ENCODE measurements at places on chromosomes 3 and 15.

- peak; percentile 47 for DNase-seq
These were observed 34.4 kb downstream of the CA12 start for GRCh38 chr15:63347074-63347857.

GRCh38 chr15:71294251-71294910 is 179.1 kb downstream of the THSD4 start:
- peak; percentile 92 for DNase-seq

- DNase-seq = no peak
These were observed 274.1 kb downstream of the SHQ1 start for GRCh38 chr3:72574144-72574543.

DNA sequence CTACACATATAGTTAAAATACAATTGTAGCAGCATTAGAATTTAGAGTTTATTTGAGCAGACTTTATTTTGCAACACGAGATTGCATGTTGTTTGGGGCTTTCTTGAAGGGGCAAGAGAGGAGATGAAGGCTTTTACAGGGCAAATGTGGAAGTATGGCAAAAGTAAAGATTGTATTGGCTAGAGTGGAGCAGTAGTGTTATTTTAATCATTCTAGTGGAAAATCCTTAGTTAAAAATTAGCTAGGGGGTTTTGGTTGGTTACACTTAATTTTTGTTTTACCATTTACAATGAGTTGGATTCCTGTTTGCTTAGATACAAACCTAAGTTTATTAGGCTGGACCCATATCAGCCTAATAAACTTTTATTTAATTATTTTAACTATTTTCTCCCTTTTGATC is 4.6 kb downstream of the OR5H15 start:
- no peak for DNase-seq

DNA sequence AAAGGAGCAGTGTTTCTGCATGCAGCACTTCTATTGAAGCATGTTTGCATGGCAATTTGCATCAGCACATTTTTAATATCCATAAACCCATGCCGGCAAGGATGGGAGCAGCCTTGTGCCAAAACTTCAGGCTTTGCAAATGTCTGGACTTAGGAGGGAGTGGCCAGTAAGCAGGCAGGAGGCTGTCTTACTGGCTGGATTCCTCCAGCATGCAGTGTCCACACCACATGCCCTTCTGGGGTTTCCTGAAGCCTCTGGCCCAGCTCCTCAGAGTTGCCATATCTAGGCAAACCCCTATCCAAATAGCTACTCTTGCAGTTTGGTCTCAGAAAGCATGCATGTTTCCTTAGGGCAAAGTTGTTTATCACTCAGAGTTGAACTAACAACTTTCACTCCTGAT is 139.1 kb upstream of the MRPS22 start:
- peak; percentile 37 for DNase-seq

GRCh38 chr3:186637686-186638085 is 2.5 kb upstream of the FETUB start:
- DNase-seq = no peak

GRCh38 chr3:114650808-114651207 is 357.0 kb downstream of the TIGIT start:
- peak; percentile 33 for DNase-seq

DNA sequence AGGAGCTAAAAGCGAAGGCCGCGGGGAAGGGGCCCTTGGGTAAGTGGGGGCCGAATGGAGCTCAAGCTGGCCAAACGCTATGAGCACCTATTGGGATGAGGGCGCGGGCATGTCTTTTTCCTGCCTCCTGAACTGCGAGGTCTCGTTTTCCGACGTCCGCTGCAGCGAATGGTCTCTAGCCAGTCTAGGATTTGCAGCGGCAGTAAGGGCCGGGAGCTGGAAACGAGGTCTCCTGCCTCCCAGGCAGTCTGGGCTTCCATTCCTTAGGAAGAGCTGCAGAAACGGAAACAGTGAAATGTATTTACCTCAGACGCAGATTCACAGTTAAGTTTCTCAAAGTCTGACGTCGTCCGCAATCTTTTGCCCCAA is 517 bp downstream of the TMA7 start:
- DNase-seq = peak; percentile 36

- DNase-seq = peak; percentile 22
These were observed 278.0 kb downstream of the FOXP1 start for GRCh38 chr3:71305231-71306206.

DNA sequence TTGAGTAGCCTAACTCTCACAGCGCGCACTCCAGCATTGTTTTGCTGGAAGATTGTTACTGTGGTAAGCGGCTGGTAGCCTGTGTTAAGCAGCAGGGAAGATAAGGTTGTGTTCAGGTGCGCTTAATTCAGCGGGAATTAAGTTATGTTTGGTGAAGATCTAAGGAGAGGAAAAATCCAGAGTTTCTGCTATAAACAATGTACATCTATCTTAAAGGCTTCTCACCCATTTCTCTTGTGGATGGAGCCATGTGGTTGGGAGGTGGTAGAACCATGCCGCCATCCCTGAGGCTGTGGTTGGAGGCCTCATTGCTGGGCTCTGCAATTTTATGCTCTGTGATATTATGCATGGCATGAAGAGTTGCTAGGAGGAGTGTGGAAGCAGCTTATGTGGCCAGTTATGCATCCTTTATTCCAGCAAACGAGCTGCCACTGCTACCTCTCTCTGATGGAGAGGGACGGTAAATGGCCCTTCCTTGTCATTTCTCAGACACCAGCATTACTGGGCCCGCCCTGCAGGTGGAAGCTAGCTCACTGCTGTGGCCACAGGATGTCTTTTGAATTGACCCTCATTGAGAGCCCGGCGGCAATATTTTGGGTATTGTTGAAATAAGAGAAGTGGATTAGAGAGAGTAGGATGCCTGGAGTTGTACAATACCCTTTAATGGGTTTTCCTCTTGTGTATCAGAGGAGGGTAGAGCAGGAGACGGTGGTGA is 1.3 kb downstream of the MINAR1 start:
- no peak for DNase-seq

DNA sequence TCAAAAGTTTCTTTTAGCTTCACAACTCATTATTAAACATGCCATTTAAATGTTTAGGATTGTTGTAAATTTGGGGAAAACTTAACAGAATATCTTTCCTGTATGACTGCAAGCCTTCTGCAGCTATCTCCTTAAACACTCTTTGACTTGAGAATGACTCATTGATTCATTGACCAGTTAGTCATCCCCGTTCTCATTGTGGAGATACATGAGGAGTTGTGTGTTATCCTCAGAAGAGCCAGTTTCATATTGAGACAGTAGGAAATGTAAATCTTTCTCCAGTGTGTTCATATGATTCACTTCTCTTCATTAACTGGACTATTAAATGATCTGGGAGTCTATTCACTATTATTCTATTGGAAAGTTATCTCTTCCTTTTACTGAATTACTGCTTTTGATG is 83.0 kb downstream of the CRYGS start:
- DNase-seq = peak; percentile 28
